Psoas muscle (tissue), 8 donors: ENCODE measurements at places on chromosomes 13 and 19. TPM values are rescaled to one million over a fixed set of nuclear protein-coding genes. Genes with fewer than 3 reads are reported as not detected.
A peak's percentile ranks its signal among the peaks of the same experiment; 100 is the strongest.

ADAMTS10 gene
- polyA plus RNA-seq = 3.4 TPM

CGB7 gene
- 1.1 TPM for polyA plus RNA-seq

CBY2 gene
- not detected for polyA plus RNA-seq

C5AR1 gene
- 0.64 TPM for polyA plus RNA-seq

ZSWIM4 gene
- 1.6 TPM for polyA plus RNA-seq

- no peak for DNase-seq
These were observed 132.9 kb downstream of the SLITRK6 start for GRCh38 chr13:85666356-85666755.

DNA sequence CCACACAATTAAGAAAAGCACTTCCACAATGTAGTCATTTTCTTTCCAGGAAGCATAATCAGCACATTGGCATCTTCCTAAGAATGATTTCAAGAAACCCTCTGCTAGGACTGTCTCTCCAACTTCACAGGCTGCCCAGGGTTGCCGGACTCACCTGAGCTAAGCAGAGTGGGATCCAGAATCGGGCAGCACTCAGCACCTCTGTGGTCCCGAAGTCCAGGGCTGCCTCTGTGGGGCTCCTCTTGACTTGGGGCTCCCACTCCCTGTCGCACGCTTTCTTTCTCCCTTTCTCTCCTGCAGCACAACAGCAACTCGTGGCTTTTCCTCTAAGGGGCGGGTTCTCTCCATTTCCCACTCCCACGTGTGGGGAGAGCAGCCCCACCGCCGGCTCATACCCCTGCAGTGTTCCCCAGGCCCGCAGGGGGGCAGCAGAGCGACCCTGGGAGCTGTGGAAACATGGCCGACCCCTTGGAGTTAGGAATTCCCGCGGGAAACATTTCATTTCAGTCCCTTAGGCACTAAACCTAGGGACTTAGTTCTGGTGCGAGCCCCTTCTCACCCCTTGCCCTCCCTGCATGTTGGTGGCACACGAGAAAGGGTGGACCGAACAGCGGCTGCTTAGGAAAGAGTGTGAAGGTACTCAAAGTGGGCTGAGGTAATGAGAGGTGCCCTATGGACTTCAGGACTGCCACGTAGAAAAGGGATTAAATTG is at the start of gene TMEM272:
TMEM272 (minus strand) TSS at position 316 of the 712 bp plus-strand sequence. CDS start 6,647 bp downstream, outside the sequence.
- DNase-seq = peak; percentile 40

DNA sequence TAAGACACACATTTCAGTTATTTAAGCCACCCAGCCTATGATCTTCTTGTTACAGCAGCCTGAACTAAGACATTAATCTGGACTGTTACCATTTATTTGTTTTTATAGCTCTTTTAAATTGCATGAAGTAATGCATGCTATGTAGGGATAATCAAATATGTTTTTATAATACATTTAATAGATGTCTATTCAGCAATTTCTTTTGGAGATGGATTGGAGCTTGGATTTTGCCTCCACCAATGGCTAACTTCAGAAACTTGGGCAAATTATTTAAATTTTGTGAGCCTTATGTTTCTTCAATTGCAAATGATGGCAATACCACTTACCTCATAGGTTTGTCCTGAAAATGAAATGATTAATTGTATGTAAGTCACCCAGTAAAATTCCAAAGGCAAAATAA is 288.7 kb downstream of the GPC6 start:
- DNase-seq = no peak

- no peak for DNase-seq
These were observed 7.0 kb upstream of the MAP3K10 start for GRCh38 chr19:40184273-40184672.
